ENCODE measurements at places on chromosomes 16 and 17.

- peak; percentile 76 for DNase-seq
Observed at GRCh38 chr16:25140459-25140858, 28.9 kb downstream of the LCMT1 start.

- DNase-seq, result no peak
Observed at GRCh38 chr17:77242118-77242851, 101.5 kb downstream of the SEC14L1 start.

- DNase-seq, result no peak
Observed at GRCh38 chr17:82930924-82931698, 91.3 kb upstream of the ZNF750 start.

DNA sequence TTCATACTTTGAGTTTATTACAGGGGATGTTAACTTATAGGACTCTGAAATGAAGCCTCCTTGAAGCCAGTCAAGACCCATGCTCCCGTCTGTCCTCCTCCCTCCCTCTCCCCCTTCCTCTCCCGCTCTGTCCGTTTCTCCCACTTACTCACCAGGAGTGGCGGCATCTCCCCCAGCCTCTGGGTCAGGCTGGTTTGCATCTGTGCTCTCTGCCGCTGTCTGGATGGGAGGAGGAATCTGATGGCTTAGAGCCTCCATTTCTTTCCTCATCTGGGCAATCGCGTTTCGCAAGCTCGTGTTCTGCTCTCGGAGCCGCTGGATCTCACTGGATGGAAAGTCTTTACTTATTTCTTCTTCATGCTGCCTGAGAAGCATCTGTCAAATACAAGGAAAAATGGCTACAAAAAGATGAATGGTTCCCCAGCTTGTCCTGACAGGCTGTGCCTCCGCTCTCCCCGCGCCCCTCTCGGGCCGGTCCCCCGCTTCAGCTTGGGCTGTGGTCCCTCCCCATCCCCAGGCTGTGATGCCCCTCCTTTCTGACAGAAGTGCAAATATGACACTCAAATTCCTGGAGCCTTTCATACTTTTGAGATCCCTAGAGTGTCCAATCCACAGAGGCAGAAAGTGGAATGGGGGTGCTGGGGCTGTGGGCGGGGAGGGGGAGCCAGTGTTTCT lies 40.0 kb downstream of the CCDC57 start:
- DNase-seq, result no peak

- DNase-seq, result no peak
Observed at GRCh38 chr16:85002608-85003007, 8.7 kb downstream of the ZDHHC7 start.

Data from renal cortical epithelial cell (primary cell).